ENCODE measurements at places on chromosomes 6 and 20. TPM values are rescaled to one million over a fixed set of nuclear protein-coding genes. Genes with fewer than 3 reads are reported as not detected.

GMPR gene
- total RNA-seq, result 3.9 TPM

COL10A1 gene
- total RNA-seq, result not detected

AVP gene
- not detected for total RNA-seq

C6orf15 gene
- total RNA-seq, result not detected

DEFB119 gene
- not detected for total RNA-seq

CDC5L gene
- total RNA-seq, result 22.6 TPM

E2F1 gene
- total RNA-seq, result 123 TPM

BIRC7 gene
- not detected for total RNA-seq

INSM1 gene
- not detected for total RNA-seq

CALHM4 gene
- total RNA-seq, result not detected

CAPN11 gene
- not detected for total RNA-seq

HLA-DOA gene
- 22.1 TPM for total RNA-seq

OPRL1 gene
- 0.12 TPM for total RNA-seq

BRPF3 gene
- 37.2 TPM for total RNA-seq

ULBP3 gene
- total RNA-seq, result 0.45 TPM

GPSM3 gene
- 143 TPM for total RNA-seq

HSPA12B gene
- total RNA-seq, result not detected

PSMB9 gene
- 401 TPM for total RNA-seq

LPA gene
- total RNA-seq, result not detected

SSR1 gene
- 154 TPM for total RNA-seq

LRRN4 gene
- total RNA-seq, result not detected

SMIM13 gene
- 14.2 TPM for total RNA-seq

ENPP4 gene
- total RNA-seq, result 7.6 TPM
